CD4-positive, alpha-beta T cell treated with Interleukin-15 for 4 hours (primary cell): ENCODE measurements at places on chromosomes 12 and 14.
A peak's percentile ranks its signal among the peaks of the same experiment; 100 is the strongest.

GRCh38 chr12:101859664-101860607, 17.4 kb upstream of the DRAM1 start:
- DNase-seq, result no peak

- DNase-seq, result no peak
These were observed 37.5 kb downstream of the ERH start for GRCh38 chr14:69360438-69361108.

- no peak for DNase-seq
These were observed 70.5 kb downstream of the SERPINA3 start for GRCh38 chr14:94682736-94683135.

- DNase-seq, result no peak
These were observed 130.2 kb downstream of the CRADD start for GRCh38 chr12:93807354-93807753.

GRCh38 chr12:131399000-131399399, 311.9 kb upstream of the SFSWAP start:
- DNase-seq, result no peak

DNA sequence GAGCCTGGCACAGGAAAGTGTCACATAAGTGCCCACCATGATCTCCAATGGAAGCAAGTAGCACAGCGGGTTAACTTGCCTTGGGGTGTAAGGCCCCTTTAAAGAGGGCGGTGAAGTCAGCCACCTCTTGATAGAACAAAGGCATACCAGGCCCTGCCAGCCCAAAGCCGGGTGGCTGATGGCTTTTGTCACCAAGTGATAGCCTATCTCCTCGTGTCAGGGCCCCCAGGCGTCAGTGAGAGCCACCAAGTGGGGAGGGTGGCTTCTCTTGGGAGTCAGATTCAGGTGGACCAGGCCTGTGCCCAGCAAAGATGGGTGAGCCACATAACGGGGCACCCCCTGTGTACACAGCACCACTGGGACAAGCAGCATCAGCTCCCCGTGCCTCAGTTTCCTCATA, 8.3 kb upstream of the MYL2 start:
- no peak for DNase-seq

- DNase-seq, result no peak
These were observed 67.7 kb downstream of the BCL2L14 start for GRCh38 chr12:12138203-12139154.

DNA sequence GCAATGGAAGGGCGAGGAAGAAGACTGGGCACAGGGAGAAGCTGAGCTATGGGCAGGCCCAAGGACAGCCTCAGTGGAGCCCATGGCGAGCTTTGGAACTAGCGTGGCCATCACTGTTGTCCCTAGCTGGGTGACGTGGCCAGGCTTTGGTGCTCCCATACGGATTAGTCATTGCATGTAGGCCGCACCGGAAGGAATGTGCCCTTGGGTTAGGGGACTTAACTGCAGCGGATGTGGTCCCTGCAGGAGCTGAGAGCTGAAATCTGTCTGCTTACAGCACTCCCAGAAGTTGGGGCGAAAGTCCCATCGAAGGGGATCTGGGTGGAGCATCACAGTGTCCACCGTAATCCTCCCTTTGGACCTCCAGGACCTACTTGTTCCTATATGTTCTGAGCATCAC, 133.7 kb downstream of the PAPOLA start:
- no peak for DNase-seq

DNA sequence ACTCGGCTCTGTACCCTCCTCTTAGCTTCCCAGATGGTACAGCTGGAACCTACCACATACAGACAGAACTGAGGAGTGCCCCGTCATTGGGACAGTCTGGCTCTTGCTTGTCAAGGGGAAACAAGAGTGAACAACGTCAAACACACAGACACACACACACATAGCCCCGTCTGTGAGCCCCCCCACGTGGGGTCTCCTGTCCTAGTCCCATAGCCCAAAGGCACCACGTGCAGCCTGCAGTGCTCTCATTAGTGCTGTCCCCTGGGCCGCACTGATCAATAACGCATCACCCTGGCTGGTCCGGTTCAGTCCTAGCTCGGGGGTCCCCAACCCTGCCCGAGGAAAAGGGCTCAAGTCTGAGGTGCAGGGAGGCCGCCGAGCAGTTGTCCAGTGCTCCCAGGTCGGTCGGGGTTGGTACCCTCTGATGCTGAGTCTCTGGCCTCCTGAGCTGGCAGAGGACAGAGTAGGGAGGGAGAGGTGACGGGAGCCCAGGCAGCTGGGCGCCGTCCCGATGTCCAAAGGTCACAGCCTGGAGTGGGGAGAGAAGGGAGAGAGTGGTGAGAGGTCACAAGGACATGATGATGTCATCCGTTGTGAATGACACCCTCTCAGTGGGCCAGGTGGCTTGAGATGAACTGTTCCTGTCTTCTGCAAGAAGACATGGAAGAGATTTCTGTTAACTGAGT, 105.4 kb upstream of the NOS1 start:
- DNase-seq, result no peak

- no peak for DNase-seq
These were observed 224.3 kb downstream of the NEDD1 start for GRCh38 chr12:97131220-97131981.

DNA sequence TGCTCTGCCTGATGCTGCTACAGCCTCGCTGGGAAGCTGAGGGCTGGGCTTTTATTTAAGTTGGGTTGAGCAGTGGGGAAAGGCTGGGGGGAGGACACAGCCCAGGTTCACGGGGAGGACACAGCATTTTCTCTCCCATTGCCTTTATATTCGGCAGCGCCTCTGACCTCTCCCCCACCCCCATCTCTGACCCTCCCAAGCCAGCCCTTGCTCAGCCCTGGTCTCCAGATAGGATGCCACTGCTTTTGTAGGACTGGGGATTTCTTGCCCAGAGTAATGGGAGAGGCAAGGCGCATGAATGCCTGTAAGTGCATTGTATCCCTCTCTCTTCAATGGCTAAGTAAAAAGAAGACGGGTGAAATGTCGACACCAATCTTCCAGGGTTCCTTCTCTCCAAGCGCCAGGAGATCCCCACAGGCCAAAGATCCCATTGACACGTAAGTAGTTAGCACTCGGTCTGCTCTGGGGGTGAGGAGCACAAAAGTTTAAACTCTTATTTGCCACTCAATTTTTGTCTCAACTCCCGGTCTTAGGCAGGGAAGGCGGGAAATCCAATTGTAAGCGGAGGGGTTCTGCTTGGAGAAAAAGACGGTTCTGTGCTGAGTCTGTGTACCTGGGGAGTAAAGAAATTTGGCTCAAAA, 4.6 kb downstream of the HOXC4 start:
- DNase-seq, result no peak

GRCh38 chr12:3602488-3602887, 111.5 kb downstream of the PRMT8 start:
- no peak for DNase-seq

DNA sequence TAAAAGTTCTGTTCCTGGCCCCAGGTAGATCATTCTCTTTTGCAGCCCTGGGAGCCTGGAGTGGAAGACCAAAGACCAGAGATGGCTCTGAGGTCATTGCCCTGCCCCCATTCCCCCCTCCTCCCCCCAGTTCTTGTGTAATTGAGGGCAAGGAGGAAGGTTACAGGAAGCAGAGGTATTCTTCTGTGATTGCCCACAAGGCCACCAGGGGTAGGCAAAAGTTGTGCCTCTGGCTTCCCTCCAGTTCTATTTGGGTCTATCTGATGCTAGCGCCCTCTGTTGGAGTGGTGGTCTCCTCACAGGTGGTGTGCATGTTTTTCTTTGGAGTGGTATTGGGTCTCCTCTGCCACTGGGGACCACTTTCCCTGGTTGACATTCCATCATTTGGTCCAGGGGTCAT, 41.2 kb upstream of the CRY1 start:
- peak; percentile 6 for DNase-seq

- DNase-seq, result no peak
These were observed 201.0 kb upstream of the AMIGO2 start for GRCh38 chr12:47280543-47281300.

GRCh38 chr12:117334051-117334450, 27.4 kb downstream of the NOS1 start:
- DNase-seq, result no peak
